ENCODE measurements at places on chromosomes 6 and 20. TPM values are rescaled to one million over a fixed set of nuclear protein-coding genes. Genes with fewer than 3 reads are reported as not detected.

The SMAP1 gene
- 14.9 TPM for total RNA-seq

The CPXM1 gene
- 0.32 TPM for total RNA-seq

The RCAN2 gene
- total RNA-seq, result 0.32 TPM

The LINC00237 gene
- total RNA-seq, result not detected

The MYLK4 gene
- total RNA-seq, result 0.32 TPM

The RAB23 gene
- 14.9 TPM for total RNA-seq

The PLAGL1 gene
- 4.2 TPM for total RNA-seq

The SOX4 gene
- 65.6 TPM for total RNA-seq

The ELMO2 gene
- 30.1 TPM for total RNA-seq

The RBBP8NL gene
- total RNA-seq, result not detected

The COL21A1 gene
- 1.8 TPM for total RNA-seq

The BMP2 gene
- total RNA-seq, result 15.6 TPM

The BEND6 gene
- total RNA-seq, result 0.97 TPM

The TRAPPC3L gene
- total RNA-seq, result under 0.01 TPM

The MAFB gene
- 0.65 TPM for total RNA-seq

The CST1 gene
- 6.2 TPM for total RNA-seq

The NINL gene
- 9.4 TPM for total RNA-seq

The SASH1 gene
- 77.6 TPM for total RNA-seq

The SMIM13 gene
- total RNA-seq, result 16.3 TPM

The HEBP2 gene
- total RNA-seq, result 47.7 TPM

The TFAP2B gene
- total RNA-seq, result not detected

The CDH26 gene
- not detected for total RNA-seq

The DDX43 gene
- total RNA-seq, result 0.65 TPM

The EPB41L1 gene
- total RNA-seq, result 4.9 TPM

The COL11A2 gene
- 0.15 TPM for total RNA-seq

The CST5 gene
- total RNA-seq, result not detected

Measured in epithelial cell of umbilical artery (primary cell).